ENCODE measurements at places on chromosomes 1 and 21. TPM values are rescaled to one million over a fixed set of nuclear protein-coding genes. Genes with fewer than 3 reads are reported as not detected.
A peak's percentile ranks its signal among the peaks of the same experiment; 100 is the strongest.

Gene SLC1A7
- 2.4 TPM for total RNA-seq

Gene RASSF5
- 2.6 TPM for total RNA-seq

Gene CHD5
- total RNA-seq, result 0.04 TPM

Gene AMPD1
- total RNA-seq, result not detected

Gene KIF26B
- 14.7 TPM for total RNA-seq

Gene CCDC28B
- total RNA-seq, result 25.1 TPM

Gene LRRC39
- total RNA-seq, result not detected

Gene CD164L2
- not detected for total RNA-seq

Gene IL20
- not detected for total RNA-seq

Gene HFM1
- total RNA-seq, result not detected

Gene COQ8A
- 8.3 TPM for total RNA-seq

Gene BCL2L15
- total RNA-seq, result not detected

Gene UMODL1
- total RNA-seq, result not detected

GRCh38 chr1:87208931-87209330 lies 119.7 kb upstream of the LMO4 start:
- DNase-seq, result no peak

- DNase-seq, result no peak
Observed at GRCh38 chr1:34973326-34973725, 11.8 kb downstream of the TMEM35B start.

- no peak for DNase-seq
Observed at GRCh38 chr1:201350884-201351283, 26.6 kb downstream of the TNNT2 start.

- no peak for DNase-seq
Observed at GRCh38 chr1:176144526-176144925, 62.6 kb downstream of the COP1 start.

GRCh38 chr1:17586172-17586964 lies 46.9 kb downstream of the ARHGEF10L start:
- peak; percentile 67 for DNase-seq

- DNase-seq, result no peak
Observed at GRCh38 chr1:185972096-185972850, 238.1 kb downstream of the HMCN1 start.

GRCh38 chr1:41648230-41648629 lies 163.7 kb upstream of the EDN2 start:
- no peak for DNase-seq

DNA sequence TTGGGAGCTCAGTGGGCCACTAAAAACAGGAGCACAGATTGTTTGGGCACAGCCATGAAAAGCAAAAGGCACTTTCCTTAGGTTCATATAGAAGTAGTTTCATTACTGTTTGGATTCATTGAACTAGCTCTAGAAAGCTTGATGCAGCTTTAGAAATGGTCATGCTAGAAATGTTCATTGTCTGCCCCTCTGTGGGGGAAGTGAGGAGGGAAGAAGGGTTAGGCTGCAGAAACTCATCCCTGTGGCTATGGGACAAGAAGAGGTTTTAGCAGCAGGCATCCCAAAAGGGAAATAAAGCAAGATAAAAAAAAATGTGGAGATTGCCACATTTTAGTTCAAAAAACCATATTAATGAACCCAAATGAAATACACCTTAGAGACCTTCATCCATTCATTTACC lies 359.6 kb upstream of the PTBP2 start:
- no peak for DNase-seq

GRCh38 chr1:18482721-18483425 lies 2.1 kb downstream of the KLHDC7A start:
- DNase-seq, result no peak

DNA sequence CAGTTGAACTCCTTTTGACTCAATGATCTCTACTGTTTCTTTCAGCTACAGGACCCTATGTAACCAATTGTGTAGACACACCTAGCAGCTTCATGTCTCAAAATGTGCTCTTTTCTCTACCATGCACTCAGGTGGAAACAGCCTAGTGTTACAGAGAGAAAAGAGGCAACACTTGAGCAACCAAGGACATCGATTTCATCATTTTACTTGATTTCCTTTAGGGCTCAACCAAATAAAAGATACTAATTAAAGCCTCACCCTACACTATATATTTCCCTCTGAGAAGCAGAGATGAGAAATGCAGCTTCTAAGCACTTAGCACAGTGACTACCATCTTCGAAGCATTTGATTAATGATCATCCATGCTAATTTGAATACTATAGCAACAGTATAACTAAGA lies 55.1 kb downstream of the PTGER3 start:
- no peak for DNase-seq

- DNase-seq, result no peak
Observed at GRCh38 chr1:4133297-4133938, 233.3 kb upstream of the C1orf174 start.

GRCh38 chr1:175073061-175073460 lies 5.4 kb downstream of the TNN start:
- DNase-seq, result no peak

DNA sequence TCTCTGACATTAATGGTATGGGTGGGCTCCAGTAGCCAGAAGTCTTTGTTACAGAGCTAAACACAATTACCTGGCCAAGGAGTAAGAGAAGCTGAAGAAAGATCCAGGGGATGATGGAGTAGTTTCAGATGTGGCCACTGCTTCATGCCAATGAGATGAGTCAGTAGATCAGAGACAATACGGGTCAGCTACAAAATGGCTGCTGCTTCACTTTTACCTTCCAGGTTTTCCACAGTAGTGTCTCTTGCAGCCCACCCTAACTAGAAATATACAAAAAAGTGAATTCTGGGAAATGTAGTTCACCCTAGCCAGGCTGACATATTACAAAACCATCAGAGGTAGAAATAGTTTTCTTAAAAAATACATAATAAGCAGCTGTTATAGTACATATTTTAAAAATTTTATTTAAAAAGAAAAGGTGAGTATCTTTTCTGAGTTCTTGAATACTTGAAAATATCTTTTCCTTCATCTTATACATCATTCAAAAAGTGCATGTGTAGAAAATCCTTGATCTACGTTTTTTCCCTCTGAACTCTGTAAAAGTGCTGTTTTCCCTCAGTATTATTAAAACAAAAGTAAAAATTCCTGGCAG lies 36.1 kb downstream of the LRIF1 start:
- peak; percentile 9 for DNase-seq

GRCh38 chr1:215636258-215636965 lies 69.3 kb downstream of the KCTD3 start:
- no peak for DNase-seq

- DNase-seq, result no peak
Observed at GRCh38 chr21:40179166-40179565, 311.9 kb downstream of the PCP4 start.

DNA sequence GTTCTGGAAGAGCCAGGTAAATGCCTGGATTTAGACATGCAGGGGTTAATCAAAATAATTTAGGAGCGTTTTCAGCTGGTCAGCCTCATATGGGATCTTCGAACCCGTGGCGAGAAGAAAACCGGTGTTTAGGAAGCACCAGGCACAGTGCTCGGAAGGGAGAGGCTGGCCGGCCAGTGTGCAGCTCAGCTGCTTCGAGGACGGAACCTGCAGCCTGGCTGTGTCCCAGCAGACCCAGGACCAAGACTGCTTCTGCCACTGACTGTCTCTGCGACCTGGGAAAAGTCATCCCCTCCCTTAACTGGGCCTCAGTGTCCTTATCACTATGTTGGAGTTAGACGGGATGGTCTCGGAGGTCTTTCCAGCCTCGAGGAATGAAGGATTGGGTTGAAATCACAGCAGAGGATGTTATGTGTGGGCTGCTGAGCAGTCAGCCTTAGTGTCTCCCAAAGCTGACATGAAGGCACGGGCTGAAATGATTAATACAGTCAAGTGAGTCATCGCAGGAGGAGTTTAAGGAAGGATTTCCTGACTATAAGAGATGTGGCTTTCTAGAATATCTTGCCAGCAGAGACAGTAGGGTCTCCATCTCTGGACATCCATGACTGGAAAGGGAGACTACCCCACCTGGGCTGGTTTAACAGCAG lies 20.8 kb downstream of the PPFIA4 start:
- DNase-seq, result no peak

GRCh38 chr1:41241749-41242341 lies at the start of gene SCMH1:
Gene SCMH1 (minus strand): TSS chr1:41242306. CDS start chr1:41186133, 56,173 bp downstream.
- no peak for DNase-seq

DNA sequence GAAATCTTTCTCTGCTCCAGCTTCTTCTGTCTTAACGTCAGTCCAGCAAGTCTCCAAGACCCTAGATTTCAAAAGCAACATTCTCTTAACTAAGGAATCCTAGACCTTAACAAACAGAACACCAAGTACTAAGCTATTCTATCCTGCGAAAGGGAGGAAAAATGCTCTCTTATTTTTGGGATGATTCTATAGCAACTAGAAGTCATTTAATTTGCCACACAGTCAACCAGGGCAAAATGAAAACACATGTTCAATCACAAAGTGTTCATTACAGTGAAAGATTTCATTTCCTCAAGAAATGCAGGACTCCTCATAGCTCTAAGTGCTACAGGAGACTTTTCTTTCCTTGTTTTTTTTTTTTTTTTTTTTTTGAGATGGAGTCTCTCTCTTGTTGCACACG lies 36.2 kb upstream of the DOCK7 start:
- no peak for DNase-seq

GRCh38 chr1:23577056-23578004 lies 18.0 kb upstream of the ID3 start:
- DNase-seq, result peak; percentile 51

DNA sequence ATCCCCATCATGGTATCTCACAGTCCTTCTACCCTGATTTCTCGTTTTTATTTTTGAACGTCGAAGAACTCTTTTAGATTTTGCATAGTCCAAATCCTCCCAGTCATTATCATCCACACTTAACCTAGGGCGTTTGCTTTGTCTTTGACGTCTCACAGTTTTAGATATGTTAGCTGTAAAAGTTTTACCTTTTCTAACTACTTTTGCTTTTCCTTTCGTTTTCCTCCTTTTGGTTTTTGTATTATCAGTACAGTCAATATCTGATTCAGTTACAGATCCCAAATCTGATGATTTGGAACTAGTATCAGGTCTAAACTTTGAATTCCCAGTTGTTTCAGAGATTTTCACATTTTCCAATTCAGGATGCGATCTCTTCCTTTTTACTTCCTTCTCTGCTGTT lies 13.1 kb upstream of the PSMG1 start:
- no peak for DNase-seq
